ENCODE measurements at places on chromosomes 3 and 15. TPM values are rescaled to one million over a fixed set of nuclear protein-coding genes. Genes with fewer than 3 reads are reported as not detected.

- no peak for DNase-seq
These were observed 28.9 kb downstream of the POLR2M start for GRCh38 chr15:57735431-57735830.

The BCL2A1 gene
- 25.9 TPM for total RNA-seq

GRCh38 chr3:44476181-44476611 lies 1.3 kb downstream of the ZNF445 start:
- no peak for DNase-seq

The KBTBD8 gene
- total RNA-seq = 6.0 TPM

The MESP2 gene
- not detected for total RNA-seq

- DNase-seq = no peak
These were observed 23.8 kb downstream of the AP3S2 start for GRCh38 chr15:89870006-89870405.

- no peak for DNase-seq
These were observed 168.4 kb downstream of the LPP start for GRCh38 chr3:188322135-188322887.

Data from T-cell (primary cell).